H7 (cell line): ENCODE measurements at places on chromosomes 3 and 15. TPM values are rescaled to one million over a fixed set of nuclear protein-coding genes. Genes with fewer than 3 reads are reported as not detected.

- DNase-seq = no peak
Measured at GRCh38 chr3:15458212-15458780, 30.9 kb downstream of the EAF1 start.

DNA sequence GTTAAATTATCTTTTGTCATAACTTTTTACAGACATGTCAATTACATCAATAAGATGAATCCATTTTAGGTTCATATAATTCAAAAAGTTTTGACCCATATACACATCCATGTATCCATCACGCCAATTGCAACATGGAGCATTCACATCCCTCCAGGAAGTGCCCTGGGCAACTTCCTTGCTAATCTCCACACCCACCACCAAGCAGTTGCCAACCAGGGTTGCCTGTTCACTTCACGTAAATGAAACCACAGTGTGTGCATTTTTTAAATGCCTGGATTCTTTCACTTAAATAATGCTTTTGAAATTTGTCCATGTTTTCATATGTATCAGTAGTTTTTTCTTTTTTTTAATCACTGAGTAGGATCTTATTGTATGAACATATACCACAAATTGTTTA lies 40.7 kb upstream of the LYZL4 start:
- DNase-seq = no peak

- peak; percentile 38 for DNase-seq
Measured at GRCh38 chr3:139353920-139354556, 10.2 kb downstream of the MRPS22 start.

- peak; percentile 16 for DNase-seq
Measured at GRCh38 chr3:115623044-115623868, at the start of gene GAP43. Gene GAP43 (plus strand): TSS chr3:115623510. CDS start chr3:115623690, 180 bp downstream.

DNA sequence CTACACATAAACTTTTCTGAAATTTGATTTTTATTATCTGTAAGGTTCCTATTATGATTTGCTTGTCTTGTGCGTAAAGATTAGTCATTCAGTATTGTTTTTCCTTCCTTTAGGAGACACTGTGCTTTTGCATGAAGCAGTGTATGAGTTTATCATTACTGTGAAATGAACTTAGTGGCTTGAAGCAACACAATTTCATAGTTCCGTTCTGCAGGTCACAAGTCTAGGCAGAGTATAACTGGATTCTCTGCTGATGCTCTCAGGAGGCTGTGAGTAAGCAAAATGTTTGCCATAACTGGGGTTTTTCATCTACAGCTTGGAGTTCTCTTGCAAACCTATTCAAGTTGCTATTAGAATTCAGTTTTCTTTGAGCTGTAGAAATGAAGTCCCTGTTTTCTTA lies 1136.1 kb downstream of the OTOL1 start:
- no peak for DNase-seq

DNA sequence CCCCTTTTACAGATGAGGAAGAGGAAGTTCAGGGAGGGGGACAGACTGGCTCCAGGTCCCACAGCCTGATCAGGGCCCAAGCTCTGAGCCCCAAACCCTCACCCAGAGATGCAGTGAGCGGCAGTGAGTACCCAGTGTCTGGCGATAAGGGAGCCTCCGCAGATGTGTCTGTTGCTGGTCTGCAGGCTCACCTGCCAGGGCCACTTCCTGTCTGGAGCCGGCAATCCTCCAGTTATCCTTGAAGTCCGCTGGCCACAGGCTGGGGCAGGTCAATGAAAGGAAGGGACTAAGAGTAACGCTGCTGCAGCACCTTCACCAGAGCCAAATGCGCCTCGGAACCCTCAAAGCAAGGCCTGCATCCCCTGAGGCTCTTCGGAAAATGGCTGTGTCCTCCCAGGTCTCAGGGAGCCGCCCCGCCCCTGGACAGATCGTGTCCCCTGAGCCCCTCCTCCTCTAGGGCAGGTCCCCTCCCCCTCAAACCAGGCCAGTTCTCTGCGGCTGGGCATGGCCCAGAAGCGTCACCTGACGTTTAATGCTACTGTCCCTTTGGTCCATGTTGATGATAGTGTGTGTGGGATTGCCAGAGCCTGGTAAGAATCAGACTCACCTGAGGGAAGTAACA lies 51.5 kb downstream of the MYL3 start:
- peak; percentile 87 for DNase-seq

DNA sequence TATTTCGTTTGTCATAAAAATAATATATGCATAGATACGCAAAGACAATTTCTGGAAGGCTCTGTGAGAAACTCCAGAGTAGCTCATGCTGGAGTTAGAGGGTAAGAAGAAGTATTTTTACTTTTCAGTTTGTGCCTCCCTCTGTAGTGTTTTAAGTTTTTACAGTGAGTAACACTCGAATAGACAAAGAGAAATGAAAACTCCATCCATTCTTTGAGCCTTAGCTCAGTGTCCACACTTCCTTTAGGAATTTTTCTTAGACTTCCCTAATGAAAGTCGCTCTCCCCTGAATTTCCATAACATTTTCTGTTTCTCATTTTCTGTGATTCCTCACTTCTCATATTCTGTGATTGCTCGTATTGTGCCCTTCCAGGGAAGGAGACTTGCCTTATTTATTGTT lies 2.1 kb downstream of the BLOC1S6 start:
- no peak for DNase-seq

DNA sequence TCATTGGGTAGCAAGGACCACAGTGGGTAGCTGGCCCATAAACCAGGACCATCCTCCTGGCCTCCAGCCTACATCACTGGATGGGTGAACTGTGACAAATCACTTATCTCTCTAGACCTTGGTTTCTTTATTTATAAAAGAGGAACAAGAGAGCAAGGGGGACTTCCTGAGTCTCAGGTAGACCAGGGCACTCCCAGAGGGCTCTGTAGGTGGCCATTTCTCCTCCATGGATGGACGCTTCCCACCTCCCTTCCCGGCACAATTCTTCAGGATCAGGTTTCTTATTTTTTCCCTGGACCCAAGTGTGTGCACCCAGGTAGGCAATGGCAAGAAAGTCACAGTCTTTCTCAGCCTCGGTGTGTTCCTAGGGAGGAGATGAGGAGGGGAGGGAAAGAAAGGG lies 41.4 kb upstream of the SPATA12 start:
- no peak for DNase-seq

DNA sequence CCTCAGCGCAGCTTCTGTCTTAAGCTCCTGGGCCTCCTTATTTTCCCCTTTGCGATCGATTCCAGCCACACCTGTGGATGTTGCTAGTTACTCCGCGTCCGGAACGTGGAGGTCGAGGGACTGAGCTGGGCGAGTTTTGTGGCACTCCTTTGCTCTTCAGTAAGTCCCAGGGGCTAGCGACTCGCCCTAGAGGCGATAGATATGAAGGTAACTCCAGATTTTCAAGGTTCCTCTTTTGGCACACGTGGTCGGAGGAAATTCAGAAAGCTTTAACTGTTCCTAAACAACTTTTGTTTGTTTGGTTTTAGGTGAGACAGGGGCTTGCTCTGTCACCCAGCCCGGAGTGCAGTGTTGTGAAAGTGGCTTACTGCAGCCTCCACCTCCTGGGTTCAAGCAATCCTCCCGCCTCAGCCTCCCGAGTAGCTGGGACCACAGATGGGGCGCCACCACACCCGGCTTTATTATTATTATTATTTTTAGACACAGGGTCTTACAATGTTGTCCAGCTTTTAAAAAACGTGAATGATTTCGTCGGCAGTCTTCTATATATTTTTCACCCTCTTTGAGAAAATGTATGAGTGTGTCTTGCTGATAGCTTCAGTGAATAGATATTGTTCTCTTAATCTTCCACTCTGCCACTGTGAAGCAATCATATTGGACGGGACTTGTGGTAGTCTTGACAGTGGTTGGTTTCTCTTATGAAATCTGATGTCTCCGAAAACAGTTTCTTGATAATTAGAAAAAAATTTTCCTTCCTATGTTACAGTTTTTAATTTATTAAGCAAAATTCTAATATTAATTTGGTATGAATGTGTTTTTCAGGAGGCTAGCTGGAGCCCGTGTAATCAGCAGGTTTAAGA lies 785 bp downstream of the MFSD1 start:
- no peak for DNase-seq

GRCh38 chr3:8490079-8490552 lies 11.5 kb upstream of the LMCD1 start:
- no peak for DNase-seq

- no peak for DNase-seq
Measured at GRCh38 chr3:180325533-180325932, 276.4 kb upstream of the TTC14 start.

- DNase-seq = no peak
Measured at GRCh38 chr3:113927556-113927955, 20.3 kb upstream of the ZDHHC23 start.

- no peak for DNase-seq
Measured at GRCh38 chr3:174776123-174776522, 83.0 kb upstream of the NAALADL2 start.

DNA sequence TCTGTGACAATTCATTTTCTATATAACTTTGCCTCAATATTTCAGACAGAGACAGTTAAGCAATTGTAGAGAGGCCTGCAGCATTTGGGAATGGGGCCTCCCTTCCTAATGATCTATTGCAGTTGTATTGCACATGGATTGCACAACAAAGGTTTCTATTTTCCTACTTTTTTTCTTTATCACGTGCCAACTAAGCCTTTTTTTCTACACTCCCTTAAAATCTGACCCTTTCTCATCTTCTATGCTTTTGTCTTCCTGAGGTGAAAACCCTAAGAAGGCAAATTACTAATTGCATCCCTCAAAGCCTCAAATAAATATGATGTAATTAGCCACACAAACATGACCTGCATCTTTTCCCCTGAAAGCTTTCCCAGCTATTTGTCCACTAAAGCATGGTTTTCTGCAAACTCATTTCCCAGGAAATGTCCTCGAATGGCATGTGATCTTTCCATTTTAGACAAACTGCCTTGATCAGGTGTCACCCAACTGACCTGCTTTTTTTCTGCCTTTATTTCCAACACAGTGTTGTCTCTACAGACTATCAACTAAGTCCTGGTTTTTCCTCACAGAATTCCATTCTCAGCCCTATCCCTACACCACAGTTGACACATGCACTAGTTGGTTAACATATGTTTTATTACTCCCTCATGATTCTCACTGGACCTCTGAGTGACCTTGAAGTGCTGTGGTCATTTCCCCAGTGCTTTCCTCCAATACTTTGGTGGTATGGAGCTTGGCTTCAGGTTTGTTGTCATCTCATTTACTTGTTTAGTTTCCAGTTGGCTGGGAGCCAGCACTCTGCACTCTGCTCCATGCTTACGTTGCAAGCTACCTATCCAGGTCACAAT lies 31.9 kb upstream of the TSC22D2 start:
- no peak for DNase-seq

DNA sequence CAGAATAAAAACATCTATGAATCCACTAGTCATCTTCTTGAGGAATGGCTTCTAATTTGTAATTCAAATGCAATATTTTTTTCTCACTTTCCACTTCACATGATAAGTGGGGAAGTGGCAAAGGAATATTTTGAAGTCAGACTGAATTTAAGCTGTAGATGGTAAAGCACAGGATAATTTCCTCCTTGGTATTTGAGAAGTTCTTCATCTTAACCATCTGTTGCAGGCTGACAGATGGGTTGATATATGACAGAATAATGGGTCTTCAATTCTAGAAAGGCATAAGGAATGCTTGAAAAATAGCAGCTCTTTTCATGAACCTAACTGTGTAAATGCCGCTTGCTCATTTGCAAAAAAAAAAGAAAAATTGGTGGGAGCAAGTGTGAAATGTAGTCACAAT lies 66.5 kb upstream of the SNTN start:
- DNase-seq = no peak

DNA sequence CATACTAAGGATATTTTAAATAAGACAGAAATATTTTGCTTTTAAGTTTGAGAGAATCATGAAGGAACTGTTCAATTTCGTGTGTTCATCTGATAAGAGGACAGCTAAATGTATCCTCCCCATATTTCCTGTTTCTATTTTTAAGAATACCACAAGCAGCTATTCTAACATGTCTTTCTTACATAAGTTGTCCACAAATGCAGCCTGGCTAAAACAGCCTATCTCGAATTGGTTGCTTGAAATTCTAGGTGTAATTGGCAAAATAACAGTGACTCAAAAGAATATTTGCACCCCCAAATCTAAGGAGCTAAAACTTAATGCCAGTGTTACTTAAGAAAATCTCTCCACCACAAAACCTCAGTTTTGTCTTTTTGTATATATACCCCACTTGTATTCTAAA lies 35.0 kb downstream of the BTLA start:
- DNase-seq = no peak

The MESD gene
- total RNA-seq = 16.8 and 24.0 TPM in 2 replicates

The RTP3 gene
- 0.07 TPM in 1 of 2 replicates, not detected in the other for total RNA-seq

The CERS3 gene
- total RNA-seq = 0.11 and 1.9 TPM in 2 replicates

The FSD2 gene
- total RNA-seq = 0.03 TPM in 1 of 2 replicates, not detected in the other

The TAGLN3 gene
- total RNA-seq = 3.5 and 4.5 TPM in 2 replicates

The RLBP1 gene
- 0.15 TPM in 1 of 2 replicates, not detected in the other for total RNA-seq
